ENCODE measurements at places on chromosomes 1 and 21.

- DNase-seq = no peak
These were observed 11.6 kb upstream of the ARHGEF16 start for GRCh38 chr1:3442901-3443300.

DNA sequence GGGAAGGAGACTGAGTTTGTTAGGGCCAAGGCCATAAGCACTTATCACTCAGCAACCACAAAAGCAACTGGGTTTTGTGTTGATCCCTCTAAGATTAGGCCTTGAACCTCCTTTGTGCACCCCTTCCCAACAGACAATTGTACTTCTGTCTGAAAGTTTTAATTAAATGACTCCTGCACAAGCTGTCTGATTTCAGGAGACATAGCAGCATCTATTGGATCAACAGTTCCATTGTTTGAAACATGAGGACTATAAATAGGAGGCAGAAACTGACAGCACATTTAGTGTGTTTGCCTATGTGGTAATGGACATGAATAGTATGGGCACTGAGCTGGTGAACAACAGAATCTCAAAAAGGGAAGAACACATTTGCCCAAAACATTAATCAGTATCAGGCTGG lies 167.3 kb upstream of the KCNJ6 start:
- DNase-seq = no peak

- DNase-seq = no peak
These were observed 194.4 kb downstream of the EIF4G3 start for GRCh38 chr1:20982316-20982715.

GRCh38 chr1:2088458-2088857 lies 38.2 kb downstream of the PRKCZ start:
- DNase-seq = no peak

- DNase-seq = no peak
These were observed 7.3 kb upstream of the GNL2 start for GRCh38 chr1:37602750-37603694.

- DNase-seq = no peak
These were observed 163.3 kb downstream of the ETS2 start for GRCh38 chr21:38968887-38969543.

- DNase-seq = no peak
These were observed 6.7 kb downstream of the COQ8A start for GRCh38 chr1:226946841-226947240.

GRCh38 chr1:20194757-20195461 lies 8.6 kb upstream of the PLA2G2C start:
- DNase-seq = peak; percentile 55
